ENCODE measurements at places on chromosomes 13 and 19.

- no peak for DNase-seq
These were observed 5.0 kb downstream of the TDRD3 start for GRCh38 chr13:60402022-60402421.

DNA sequence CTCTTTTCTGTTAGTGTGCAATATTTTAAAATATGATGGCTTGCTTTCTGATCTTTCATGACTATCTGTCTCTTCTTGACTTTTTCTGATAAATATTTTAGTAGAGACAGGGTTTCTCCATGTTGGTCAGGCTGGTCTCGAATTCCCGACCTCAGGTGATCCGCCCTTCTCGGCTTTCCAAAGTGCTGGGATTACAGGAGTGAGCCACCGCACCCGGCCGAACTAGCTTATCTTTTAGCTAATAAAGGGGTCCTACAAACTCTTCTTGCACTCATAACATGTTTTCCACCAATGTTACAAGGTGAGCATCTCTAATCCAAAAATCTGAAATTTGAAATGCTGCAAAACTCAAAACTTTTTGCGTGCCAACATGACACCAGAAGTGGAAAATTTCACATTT is 535.2 kb upstream of the PCDH20 start:
- DNase-seq = no peak

DNA sequence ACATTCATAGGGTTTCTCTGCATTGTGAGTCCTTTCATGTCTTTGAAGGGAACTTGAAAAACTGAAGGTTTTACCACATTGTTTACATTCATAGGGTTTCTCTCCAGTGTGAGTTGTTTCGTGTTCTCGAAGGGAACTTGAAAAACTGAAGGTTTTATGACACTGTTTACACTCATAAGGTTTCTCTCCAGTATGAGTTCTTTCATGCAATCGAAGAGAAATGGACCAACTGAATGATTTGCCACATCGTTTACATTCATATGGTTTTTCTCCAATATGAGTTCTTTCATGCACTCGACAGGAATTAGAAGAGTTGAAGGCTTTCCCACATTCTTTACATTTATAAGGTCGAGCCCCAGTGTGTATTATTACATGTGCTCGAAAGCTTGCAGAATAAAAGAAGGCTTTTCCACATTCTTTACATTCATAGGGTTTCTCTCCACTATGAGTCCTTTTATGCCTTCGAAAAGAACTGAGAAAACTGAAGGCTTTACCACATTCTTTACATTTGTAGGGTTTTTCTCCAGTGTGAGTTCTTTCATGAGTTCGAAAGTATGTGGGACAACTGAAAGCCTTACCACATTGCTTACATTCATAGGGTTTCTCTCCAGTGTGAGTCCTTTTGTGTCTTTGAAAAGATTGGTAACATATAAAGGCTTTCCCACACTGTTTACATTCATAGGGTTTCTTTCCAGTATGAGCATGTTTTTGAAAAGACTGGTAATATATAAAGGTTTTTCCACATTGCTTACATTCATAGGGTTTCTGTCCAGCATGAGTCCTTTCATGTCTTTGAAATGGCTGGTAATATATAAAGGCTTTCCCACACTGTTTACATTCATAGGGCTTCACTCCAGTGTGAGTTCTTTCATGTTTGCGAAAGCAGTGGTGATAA is 20.7 kb downstream of the ZNF14 start:
- DNase-seq = no peak

- no peak for DNase-seq
These were observed 655.0 kb downstream of the OLFM4 start for GRCh38 chr13:53683608-53684007.

GRCh38 chr13:110371550-110372465 is 64.7 kb downstream of the COL4A2 start:
- no peak for DNase-seq

GRCh38 chr19:56619121-56619520 is 23.8 kb upstream of the SMIM17 start:
- DNase-seq = no peak

- no peak for DNase-seq
These were observed 297.0 kb downstream of the FGF9 start for GRCh38 chr13:21967871-21968270.

- no peak for DNase-seq
These were observed 20.4 kb upstream of the SPRY2 start for GRCh38 chr13:80361298-80361697.

- no peak for DNase-seq
These were observed 7.6 kb upstream of the NAXD start for GRCh38 chr13:110607675-110608224.

DNA sequence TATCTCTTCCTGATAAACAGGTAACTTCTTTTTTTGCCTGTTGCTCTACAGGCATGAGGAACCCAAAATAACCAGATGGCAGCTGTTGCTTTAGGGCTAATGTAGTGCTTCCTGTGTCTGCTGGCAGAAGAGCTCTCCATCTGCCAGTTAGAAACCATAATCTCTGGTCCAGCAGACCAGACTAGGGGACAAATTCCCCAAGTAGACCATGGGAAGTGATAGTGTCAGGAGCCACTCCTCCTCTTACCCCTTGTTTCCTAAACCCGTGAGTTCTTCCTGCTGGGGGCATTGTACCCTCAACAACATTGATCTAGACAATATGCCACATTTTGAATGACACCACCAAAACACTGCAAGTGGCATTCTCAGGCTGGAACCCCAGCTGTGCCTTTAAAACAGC is 135.9 kb downstream of the DLEU7 start:
- DNase-seq = no peak

DNA sequence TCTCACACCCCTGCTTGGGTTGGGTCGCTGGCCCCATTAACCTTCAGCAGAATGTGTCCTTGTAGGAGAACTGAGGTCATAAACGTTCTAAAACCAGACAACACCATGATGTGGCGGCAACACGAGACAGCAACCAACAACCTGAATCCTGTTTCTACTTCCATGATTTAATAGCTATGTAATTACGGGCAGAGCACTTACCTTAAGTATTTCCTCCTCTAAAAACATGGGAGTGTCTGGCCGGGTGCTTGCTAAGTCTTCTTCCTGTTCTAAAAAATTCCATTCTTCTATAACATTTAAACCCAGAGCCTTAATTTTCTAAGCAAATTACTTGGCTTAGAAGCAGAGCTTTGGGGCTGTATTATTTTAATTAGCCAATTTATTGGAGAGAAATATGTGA is 33.5 kb upstream of the IRS2 start:
- no peak for DNase-seq

DNA sequence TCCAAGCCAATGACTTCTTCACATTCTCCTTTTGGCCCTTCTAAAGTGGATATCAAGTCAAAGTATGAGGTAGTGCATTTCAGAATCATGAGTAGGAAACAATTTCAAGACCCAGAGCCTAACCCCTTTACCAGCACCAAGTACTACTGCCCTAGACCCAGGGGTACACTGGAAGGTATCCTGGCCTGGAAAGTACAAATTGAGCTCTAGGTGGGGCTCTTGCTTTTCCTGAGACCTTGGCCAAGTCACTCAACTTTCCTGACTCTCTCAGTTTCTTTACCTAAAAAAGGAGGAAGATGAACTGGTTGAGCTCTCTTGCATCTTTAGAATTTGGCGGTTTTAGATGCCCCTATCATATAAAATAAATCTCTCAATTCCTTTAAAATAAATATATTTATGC is 204.7 kb downstream of the FGF14 start:
- no peak for DNase-seq

DNA sequence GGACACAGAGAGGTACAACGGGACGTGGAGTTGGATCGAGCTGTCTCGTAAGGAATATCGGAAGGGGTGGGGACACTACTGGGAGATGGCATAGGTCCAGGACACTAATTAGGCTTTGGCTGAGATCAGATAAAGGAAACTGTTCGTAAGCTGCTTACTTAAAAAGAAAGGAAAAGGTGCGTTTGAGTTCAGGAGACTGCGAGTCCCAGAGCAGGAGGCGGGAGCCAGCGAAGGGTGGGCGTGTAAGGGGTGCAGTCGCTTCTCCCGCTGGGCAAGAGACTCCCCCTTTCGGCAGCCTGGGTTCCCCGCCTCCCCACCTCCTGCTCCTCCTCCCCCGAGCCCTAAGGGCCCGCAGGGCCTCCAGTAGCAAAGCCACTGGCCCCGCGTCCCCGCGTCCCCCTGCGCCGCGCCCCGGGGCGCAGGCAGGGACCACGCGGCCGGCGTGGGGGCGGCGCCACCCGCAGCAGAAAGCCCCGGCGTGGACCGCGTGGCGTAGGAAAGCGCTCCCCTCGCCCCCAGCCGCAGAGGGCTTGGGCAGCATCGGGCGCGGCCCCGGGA is 547 bp downstream of the ABCC4 start:
- no peak for DNase-seq

DNA sequence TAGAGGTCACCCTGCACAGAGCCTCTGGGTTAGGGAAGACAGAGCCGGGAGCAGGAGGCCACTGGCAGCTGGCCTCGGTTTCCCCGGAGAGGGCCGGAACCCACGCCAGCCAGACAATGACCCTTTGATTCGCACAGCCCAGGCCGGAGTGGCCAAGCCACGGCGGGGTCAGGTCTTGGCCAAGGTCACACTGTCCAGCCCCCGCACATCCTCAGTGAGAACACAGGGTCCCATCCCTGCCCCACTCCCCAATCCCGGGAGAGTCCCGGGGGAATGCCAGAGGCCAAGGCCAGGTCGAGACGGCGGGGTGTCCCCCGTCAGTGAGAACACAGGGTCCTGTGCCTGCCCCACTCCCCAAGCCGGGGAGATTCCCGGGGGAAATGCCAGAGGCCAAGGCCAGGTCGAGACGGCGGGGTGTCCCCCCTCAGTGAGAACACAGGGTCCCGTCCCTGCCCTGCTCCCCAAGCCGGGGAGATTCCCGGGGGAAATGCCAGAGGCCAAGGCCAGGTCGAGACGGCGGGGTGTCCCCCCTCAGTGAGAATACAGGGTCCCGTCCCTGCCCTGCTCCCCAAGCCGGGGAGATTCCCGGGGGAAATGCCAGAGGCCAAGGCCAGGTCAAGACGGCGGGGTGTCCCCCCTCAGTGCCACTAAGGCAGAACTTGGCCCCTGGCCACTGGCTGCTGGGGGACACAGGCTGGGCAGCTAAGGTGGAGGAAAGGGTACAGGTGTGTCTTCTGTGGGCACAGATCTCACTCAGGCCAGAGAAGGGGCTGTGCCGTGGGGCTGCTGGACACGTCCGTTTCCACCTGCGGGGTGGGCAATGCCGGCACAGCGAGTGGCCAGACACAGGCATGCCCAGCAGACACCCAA is 1.7 kb upstream of the FSTL3 start:
- DNase-seq = no peak

- DNase-seq = no peak
These were observed 13.6 kb downstream of the POLR2E start for GRCh38 chr19:1081301-1082164.

DNA sequence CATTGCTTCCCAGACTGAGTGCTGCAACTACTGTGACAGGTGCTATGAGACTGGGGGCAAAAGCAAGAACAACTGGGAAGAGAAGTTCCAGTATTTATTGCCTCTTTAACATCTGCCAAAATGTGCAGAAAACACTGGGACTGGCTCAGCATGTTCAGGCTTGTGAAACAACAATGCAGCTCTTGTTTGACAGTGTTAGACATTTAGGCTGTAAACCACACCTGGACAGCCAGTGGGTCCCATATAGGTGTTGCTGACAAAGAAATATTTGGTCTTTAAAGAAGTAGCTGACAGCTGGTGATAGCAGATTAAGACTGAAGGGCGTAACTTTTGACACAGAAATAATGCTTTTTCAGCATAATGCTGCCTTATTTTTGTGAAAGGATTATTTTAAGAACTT is 88.1 kb downstream of the STOML3 start:
- no peak for DNase-seq

DNA sequence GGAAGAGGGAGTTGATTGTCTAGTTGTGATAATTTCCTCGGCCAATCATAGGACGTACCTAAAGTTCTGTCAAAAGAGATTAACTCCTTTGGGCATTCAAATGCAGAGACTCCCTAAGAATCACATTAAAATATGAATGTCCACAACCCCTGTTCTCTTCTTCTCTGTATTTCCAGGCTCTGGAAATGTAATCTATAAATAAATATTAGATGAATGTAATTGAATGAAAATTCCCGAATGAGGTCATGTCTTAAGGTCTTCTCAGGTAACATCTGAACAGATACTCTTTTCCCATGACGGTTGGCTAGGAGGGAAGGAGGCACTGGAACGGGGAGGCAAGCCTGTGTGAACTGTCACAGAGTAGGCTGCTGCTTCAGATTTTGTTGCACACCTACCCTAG is 145.2 kb downstream of the OXGR1 start:
- DNase-seq = no peak

GRCh38 chr19:46191972-46192371 is 37.6 kb upstream of the IGFL1 start:
- DNase-seq = no peak

GRCh38 chr19:16160943-16161560 is 12.3 kb downstream of the CIB3 start:
- DNase-seq = no peak

DNA sequence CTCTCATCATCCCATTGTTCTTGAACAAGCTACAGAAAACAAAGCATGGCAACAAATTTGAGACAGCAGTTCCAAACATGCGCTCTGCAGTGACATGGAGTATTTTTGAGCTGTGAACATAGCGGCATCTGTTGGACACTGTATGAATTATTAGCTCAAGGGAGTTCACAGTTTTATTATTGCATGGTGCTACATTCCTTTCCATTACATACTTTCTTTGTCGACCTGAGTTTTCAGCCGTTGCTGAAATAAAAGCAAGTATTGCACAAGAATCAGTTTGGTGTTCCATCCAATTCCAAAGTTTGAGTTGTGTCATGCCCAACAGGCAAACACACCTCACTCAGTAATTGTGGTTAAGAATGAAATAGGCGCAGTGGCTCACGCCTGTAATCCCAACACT is 30.1 kb upstream of the METTL21C start:
- no peak for DNase-seq

- DNase-seq = no peak
These were observed 8.5 kb downstream of the TBC1D4 start for GRCh38 chr13:75473468-75473867.

DNA sequence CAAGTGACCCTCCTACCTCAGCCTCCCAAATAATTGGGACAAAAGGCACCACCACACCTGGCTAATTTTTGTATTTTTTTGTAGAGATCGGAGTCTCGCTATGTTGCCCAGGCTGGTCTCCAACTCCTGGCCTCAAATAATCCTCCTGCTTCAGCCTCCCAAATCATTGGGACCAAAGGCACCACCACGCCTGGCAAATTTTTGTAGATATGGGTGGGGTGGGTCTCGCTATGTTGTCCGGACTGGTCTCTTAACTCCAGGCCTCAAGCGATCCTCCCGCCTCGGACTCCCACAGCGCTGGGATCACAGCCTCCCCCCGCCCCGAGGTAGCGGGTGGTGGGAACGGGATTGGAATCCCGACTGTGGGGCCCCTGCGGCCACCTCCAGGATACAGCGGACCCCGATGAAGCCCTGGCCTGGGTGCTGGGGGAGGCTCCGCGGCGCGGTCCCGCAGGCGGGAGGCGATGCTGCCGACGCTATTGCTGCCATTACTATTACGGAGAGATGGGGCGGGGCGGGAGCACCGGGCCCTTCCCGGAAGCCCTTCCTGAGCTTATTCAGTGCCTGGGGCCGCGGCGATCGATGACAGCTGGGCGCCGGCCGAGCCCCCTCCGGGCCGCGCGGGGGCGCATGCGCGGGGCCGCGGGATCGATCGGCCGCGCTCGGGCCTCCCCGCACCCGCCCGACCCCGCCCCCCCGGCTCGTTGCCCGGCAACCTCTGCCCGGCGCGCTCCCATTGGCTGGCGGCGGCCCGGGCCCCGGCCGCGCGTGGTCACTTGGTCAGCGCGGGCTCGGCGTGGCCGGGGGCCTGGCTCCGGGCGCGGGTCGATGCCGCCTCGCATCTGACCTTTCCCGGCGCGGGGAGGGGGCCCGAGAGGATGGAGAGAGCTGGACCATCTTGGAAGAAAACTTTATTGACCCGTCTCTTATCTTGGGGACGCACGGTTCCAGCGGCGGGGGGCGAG is 27.9 kb upstream of the ONECUT3 start:
- DNase-seq = no peak

- no peak for DNase-seq
These were observed 210.9 kb downstream of the NALCN start for GRCh38 chr13:101205408-101205807.

Data from BJ (cell line).